ENCODE measurements at places on chromosomes 4 and X.

DNA sequence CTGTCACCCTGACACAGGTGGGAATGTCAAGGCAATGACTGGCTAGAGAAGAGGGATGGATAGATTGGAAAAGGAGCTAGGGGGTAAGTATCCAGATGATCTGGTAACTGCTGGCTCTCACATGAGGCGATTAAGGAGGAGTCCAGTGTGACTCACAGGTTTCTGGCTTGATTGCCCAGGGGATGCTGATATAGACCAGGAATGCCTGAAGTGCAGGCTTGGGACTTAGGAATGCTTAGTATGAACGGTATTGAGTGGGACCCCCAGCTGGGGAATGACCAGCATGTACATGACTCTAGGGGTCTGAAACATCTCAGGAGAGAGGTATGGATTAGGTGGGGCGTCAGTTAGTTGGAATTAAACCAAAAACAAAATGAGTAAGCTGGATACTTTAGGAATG is 65.8 kb upstream of the PRPS1 start:
- no peak for DNase-seq

GRCh38 chr4:182847576-182848450 is 69.4 kb downstream of the DCTD start:
- no peak for DNase-seq

GRCh38 chr4:139849219-139849618 is 183.6 kb downstream of the MGST2 start:
- no peak for DNase-seq

GRCh38 chr4:105181259-105181658 is 34.6 kb downstream of the TET2 start:
- no peak for DNase-seq

DNA sequence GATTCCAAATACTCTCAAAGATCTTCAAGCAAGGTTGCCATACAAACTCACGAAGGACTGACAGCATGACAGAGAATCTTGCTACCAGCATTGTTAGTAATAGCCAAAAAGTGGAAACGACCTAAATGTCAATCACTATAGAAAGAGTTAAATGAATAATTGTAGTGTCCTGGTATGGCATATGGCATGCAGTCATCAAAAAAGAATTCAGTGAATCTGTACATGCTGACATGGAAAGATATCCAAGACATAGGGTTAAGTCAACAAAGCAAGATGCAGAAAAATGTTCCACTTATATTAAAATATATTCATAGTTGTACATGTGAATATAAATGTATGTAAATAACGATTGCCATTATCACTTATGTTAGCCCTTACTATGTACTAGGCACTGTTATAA is 37.6 kb downstream of the SRPX2 start:
- DNase-seq: no peak

GRCh38 chrX:126770179-126770578 is 49.4 kb upstream of the PRR32 start:
- no peak for DNase-seq

DNA sequence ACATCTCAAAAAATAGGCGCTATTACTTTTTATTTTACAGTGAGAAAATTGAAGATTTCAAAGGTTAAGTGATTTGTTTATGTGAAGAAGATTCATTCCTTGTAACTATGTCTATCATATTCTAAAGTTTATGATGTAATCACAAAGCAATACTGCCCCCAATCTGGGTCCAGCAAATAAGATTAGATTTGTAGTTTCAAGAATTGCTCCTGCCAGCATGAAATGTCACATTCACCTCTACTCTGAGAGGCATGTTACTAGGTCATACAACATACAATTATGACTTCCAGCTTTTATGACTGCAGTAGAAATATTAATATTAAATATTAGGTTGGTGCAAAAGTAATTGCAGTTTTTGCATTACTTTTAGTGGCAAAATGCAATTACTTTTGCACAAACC is 976.2 kb downstream of the FSTL5 start:
- no peak for DNase-seq

DNA sequence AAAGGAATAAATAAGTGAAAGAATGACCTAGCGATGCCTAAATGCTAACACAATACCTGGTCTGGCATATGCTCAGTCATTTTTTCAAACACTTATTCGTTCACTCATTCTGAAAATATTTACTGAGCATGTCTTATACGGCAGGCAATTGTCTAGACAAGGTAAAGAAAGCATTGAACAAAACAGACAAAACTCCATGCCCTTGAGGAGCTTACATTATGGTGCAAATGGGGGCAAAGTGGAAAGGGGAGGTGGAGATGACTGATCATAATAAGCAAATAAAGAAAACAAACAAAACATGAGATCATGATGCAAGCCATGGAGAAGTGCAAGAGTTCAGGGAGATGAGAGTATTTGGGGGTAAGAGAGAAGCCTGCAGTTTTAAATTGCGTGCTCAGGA is 334.6 kb upstream of the PPARGC1A start:
- no peak for DNase-seq

- DNase-seq: no peak
Observed at GRCh38 chrX:109635146-109635545, 10.2 kb upstream of the KCNE5 start.

DNA sequence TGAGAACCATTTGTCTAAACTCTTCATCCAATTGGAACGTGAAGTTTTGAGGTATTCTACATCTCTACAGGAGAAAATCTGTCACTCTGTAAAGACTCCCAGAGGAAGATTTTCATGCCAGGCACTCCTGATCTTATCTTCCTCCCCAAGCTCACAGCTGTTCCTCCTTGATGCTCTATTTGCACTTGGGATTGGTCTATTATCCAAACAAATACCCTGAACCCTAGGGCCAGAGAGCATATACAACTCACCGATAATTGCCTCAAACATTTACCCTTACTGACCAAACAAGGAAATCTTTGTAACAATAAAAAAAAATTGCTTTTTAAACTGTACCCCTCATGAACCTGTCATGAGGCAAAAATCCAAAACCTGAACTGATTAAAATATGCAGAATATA is 372.7 kb downstream of the SH2D1A start:
- DNase-seq: no peak

GRCh38 chrX:40513835-40514234 is 66.9 kb upstream of the ATP6AP2 start:
- DNase-seq: no peak

DNA sequence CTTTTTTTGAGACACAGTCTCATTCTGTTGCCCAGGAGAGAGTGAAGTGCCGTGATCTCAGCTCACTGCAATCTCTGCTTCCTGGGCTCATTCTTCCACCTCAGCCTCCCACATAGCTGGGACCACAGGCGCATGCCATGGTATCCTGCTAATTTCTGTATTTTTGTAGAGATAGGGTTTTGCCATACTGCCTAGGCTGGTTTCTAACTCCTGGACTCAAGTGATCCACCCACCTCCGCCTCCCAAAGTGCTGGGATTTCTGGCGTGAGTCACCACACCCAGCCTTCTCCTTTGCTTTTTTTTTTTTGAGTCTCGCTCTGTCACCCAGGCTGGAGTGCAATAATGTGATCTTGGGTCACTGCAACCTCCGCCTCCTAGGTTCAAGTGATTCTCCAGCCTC is 94.1 kb downstream of the PDS5A start:
- DNase-seq: no peak

DNA sequence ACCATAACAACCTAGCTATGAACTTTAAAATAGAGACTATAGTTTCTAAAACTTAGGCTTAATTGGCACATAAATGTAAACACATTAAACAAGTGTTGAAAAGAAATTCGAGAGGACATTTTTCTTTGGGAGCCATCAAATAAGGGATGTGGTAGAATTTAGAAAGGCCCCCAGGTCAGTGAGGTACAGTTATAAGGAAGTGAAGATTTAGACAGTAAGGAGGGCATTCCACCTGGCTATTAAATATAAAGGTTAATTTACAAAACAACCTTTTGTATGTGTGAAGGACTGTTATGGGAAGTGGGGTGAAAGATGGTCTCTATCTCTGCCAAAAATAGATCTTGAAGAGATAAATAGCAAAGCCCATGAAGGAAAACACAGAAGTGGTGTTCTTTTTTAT is 83.9 kb downstream of the AFF1 start:
- DNase-seq: no peak

DNA sequence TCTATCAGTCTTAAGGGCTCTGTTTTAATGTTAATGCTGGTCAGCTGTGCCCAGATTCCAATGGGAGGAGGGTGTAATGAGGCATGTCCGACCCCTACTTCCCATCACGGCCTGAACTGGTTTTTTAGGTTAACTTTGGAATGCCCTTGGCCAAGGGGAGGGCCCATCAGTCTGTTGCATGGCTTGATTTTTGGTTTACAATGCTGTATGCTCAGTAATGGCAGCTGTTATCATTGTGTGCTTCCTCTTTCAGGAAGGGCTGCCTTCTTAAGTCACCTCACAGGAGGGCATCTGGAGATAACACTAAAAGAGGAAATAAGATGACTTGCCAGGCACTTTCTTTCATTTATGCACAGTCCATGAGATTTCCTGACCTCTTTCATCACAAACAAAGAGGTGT is 36.3 kb downstream of the ATXN3L start:
- no peak for DNase-seq

- no peak for DNase-seq
Observed at GRCh38 chr4:65393078-65393477, 277.2 kb downstream of the EPHA5 start.

GRCh38 chr4:73460913-73461522 is 20.5 kb upstream of the AFM start:
- DNase-seq: no peak

DNA sequence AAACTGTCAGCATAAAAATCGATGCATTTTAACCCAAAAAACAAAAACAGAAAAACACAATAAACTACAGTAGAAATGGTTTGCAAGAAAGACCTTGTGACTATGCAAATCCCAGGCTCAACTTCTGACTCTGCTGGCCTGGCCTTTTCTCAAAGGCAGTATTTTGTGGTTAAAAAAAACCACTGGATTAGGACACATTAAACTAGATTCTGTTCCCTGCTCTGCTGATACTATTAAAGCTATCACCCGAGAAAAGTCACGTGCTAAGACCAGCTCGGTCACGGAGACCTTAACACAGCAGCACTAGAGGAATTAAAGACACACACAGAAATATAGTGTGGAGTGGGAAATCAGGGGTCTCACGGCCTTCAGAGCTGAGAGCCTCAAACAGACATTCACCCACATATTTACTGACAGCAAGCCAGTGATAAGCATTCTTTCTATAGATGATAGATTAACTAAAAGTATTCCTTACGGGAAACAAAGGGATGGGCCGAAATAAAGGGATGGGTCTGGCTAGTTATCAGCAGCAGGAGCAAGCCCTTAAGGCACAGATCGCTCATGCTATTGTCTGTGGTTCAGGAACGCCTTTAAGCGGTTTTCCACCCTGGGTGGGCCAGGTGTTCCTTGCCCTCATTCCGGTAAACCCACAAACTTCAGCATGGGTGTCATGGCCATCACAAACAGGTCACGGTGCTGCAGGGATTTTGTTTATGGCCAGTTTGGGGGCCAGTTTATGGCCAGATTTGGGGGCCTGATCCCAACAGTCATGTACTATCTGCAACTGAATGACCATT is 16.1 kb downstream of the CBR4 start:
- DNase-seq: no peak

DNA sequence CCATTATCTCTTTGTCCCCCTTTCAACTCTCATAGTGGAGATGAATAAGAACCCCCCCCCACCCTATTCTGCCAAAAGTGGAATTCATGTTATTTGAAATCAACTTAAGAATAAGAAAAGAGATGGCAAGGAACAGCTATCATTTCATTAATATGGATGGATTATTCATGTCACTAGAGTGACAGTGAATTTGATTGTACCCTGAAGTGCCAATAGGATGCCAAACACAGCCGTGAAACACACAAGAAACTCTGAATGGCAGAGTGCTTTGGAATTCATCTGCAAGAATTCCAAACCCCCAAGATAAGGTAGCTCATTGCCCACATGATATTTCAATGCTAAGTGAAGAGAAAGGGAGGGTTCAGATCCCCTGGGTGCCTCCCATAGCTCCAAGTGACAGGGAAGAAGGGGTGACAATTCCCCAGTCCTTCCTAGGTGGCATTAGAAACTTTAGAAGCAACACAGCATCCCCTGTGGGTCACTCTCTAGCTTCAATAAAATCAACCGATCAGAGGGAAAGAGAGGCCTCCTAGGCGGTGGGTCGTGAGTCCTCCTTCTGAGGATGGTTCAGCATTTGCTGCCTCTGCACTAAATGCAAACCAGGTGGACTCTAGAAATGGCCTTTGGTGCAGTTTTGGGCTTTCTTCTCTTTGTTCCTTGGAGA is 84.3 kb downstream of the MGST2 start:
- DNase-seq: no peak

DNA sequence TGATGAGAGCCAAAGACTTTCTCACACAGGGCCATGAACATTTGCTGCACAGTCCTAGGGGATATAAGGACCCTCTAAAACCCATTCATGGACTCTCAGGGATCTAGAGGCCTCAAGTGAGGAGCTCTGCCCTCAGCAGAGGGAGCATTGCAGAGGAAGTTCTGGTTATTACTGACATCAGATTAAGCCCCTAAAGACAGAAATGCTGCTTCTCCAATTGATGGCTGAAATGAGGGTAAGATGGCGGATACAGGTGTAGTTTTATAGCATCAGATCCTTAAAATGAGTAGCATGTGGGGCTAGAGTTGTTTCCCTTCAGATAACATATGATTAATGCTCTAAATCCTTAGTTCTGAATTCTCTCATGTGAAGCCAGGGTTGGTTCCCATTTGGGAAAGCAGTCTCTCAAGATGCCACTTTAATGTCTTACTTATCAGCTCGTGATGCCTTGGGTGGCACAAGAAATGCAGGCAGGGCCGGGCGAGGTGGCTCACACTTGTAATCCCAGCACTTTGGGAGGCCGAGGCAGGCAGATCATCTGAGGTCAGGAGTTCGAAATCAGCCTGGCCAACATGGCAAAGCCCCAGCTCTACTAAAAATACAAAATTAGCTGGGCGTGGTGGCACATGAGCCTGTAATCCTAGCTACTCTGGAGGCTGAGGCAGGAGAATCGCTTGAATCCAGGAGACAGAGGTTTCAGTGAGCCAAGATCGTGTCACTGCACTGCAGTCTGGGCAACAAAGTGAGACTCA is 7.9 kb downstream of the RHOH start:
- no peak for DNase-seq

- DNase-seq: no peak
Observed at GRCh38 chr4:96139251-96139929, 299.5 kb downstream of the PDHA2 start.

DNA sequence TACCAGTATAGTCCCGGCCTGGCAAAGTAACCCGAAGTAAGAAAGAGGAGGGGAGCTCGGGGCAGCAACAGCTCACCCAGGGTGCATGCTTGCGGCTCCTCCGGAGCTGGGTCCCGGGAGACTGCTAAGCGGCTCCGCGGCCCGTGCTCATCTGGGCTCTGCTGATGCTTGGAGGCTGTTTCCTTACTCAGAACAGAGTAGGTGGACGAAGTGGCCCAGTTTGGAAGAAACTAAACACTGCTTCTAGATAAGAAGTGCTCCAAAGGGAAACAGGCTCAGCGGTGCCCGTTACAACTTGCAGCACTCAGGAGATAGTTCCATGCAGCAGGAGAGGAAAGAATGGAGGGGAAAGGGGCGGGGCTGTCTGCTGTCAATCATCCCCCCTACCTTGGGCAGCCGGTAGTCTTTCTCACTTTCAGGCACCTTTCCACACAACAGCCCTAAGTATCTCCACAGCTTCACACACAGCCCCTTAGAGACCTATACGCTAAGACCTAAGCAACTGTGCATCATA is at the start of gene COL4A6:
Gene COL4A6, minus strand, starts transcription at position 313 of the 514 bp plus-strand sequence. Its CDS starts 226 bp downstream, at position 87.
- no peak for DNase-seq
